Fibroblast of pulmonary artery (primary cell): ENCODE measurements at places on chromosomes 3 and 15.

DNA sequence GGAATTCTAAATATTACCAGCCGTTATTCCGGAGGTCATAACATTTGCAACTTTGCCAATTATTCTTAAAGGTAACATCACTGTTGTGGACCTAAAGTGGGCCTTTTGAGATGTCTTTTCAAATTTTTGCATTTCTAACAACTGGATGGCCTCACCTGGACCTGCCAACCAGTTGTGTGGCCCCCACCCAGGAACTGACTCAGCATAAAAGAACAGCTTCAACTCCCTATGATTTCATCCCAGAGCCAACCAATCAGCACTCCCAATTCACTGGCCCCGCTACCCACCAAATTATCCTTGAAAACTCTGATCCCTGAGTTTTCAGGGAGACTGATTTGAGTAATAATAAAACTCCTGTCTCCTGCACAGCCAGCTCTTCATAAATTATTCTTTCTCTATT is 489.7 kb upstream of the LMCD1 start:
- DNase-seq: no peak

- DNase-seq: no peak
These were observed 192.5 kb upstream of the LINGO1 start for GRCh38 chr15:77825252-77825542.

DNA sequence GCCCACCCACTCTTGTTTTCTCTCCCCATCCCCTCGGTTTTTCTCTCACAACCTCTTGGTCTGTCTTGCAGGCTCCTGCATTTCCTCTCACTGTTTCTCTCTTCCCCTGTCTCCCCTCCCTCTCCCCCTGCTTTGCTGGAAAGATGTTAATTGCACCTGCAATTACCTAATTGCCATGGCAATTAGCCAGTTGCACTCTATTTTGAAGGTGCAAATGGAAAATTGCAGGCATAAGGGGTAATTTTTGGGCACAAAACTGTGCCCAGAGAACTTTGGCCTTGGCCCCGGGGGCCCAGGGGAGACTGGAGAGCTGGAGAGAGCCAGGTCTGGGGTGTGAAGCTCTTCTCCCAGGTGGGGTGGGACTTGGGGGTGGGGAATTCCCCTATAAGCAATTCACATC is 164.5 kb upstream of the TLE3 start:
- no peak for DNase-seq

- no peak for DNase-seq
These were observed 220.9 kb upstream of the ICE2 start for GRCh38 chr15:60699845-60700244.

GRCh38 chr3:196323016-196323415 is 5.0 kb upstream of the DYNLT2B start:
- DNase-seq: no peak

DNA sequence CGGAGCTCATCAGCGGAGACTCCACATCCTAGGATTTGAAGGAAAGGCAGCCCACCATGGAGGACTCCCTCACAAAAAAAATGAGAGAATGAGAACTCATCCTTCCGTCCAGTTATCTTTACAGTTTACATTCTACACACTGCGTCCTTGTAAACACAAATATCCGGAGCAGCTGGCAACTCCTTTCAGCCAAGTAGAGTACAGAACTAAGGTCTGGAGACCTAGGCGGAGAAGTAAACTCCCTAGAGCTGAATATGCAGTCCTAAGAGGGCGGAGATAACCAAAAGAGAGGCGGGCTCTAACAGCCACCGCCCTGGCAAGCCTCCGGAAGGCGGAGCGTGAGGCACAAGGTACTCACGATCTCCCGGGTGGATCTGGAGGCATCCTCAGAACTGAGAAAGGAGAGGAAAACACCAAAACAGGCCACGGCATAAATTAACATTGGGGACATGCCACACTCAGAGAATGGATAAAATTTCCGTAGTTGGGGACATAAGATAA is 924 bp upstream of the SIN3A start:
- peak; percentile 78 for DNase-seq

DNA sequence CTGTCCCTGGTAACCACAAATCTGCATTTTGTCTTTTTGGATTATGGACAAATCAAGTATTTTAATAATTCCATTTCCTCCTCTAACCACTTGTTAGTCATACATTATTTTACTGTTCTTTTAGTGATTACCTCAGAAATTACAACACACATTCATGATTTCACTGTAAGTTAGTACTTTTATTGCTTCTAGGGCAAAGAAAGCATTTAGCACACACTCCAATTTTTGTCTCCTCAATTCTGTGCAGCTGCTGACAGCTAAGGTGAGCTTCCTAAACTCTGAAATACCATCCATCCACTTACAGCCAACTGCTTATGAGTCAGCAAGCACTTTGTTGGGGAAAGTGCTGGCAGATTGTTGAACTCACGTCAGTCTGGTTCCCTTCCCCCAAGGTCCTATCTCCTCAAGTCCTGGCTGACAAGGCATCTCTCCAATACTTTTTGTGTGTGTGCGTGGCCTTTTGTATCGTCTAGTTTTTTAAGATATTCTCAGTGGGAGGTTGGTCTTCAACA is 49.4 kb upstream of the TNFAIP8L3 start:
- peak; percentile 90 for DNase-seq

DNA sequence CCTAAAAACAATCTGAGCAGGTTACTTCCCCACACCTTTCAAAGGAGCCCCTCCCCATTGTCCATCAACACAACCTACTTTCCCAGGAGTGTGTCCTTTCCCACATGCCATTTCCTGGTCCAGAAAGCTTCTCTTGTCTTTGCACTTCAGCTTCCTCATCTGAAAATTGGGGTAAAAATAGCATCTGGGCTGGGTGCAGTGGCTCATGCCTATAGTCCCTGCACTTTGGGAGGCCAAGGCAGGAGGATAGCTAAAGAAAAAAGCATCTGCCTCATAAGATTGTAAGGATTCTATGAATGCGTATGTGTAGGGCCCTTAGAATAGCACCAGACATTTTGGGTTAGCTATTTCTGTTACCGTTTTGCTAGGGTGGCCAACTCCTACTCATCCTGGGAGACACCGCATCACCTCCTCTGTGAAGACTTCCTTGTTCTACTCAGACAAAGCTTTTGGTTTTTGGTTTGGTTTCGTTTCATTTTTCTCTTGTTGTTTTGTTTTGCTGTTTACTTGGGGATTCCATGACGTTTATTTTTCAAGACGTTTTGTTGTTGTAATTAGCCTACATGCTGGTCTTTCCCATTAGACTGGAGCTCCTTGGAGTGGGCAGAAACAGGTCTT is 224.4 kb upstream of the TLE3 start:
- DNase-seq: no peak

GRCh38 chr15:59276225-59277178 is 69.9 kb downstream of the LDHAL6B start:
- no peak for DNase-seq

GRCh38 chr3:157237886-157238285 is 77.9 kb upstream of the CCNL1 start:
- no peak for DNase-seq

- DNase-seq: no peak
These were observed 43.5 kb downstream of the LPP start for GRCh38 chr3:188197388-188197847.

DNA sequence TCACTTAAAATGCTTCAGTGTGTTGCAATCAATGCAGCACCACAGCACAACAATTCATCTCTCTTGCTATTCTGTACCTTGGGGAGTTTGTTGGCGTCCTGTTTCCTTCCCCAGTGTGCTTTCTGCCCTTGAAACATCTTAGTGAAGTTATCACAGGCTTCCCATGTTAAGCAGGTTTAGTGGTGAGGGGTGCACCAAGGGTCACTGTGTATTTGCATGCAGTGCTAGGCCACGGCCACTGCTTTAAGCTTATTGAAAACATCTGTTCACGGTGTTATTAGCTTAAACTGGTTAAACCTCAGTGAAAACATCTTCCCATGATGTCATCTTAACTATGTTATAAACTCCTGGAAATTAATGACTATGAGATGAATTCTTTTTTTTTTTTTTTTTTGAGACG is 217.3 kb upstream of the GOLIM4 start:
- DNase-seq: no peak

GRCh38 chr15:85618228-85618505 is 176.6 kb downstream of the KLHL25 start:
- DNase-seq: no peak

GRCh38 chr15:75817138-75817935 is 25.9 kb upstream of the UBE2Q2 start:
- peak; percentile 35 for DNase-seq

- no peak for DNase-seq
These were observed 239.1 kb upstream of the ROPN1 start for GRCh38 chr3:124230998-124231397.

GRCh38 chr15:65421360-65422215 is 1.2 kb downstream of the IGDCC4 start:
- no peak for DNase-seq

DNA sequence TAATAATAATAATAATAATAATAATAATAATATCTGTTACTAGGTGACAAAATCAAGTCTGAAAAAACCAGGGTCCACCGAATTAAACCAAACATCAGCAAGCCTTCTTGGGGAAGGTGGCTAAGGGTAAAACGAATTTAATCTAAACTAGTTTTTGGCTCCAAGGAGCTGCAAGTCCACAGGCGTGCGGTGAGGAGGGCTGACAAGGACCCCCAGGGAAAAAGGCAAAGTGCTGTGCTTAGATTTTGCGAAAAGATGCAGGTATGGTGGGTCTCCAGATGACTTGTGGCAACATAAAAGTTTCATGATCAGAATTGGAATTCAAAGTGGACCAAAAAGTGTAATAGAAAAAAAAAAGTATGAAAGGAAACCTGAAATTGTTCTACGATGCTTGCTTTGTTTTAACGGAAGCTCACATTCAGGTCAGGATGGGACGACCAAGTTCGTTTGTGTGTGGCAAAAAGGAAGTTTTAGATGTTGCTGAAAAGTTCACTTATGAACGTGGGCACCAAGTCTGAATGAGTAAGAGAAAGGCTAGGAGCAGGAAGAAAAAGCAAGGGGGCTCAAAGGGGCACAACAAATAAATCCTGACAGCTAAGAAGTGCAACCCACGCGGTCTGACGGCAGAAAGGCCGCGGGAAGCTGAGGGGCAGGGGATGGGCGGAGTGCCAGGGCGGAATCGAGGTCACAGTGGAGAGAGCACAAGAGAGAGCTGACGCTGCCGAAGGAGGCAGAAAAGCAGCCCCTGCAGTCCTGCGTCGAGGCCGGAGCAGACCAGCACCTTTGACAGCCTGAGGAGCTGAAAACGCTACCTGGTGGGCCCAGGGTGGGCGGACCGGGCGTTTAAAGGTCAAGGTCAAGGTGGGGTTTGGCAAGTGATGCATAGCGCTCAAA is 1.1 kb downstream of the WDR82 start:
- peak; percentile 74 for DNase-seq

- DNase-seq: no peak
These were observed 24.8 kb upstream of the NOX5 start for GRCh38 chr15:68989541-68990230.

GRCh38 chr15:99009741-99010330 is 2.2 kb upstream of the PGPEP1L start:
- peak; percentile 10 for DNase-seq

- no peak for DNase-seq
These were observed 25.7 kb downstream of the ZDHHC3 start for GRCh38 chr3:44950275-44950734.

DNA sequence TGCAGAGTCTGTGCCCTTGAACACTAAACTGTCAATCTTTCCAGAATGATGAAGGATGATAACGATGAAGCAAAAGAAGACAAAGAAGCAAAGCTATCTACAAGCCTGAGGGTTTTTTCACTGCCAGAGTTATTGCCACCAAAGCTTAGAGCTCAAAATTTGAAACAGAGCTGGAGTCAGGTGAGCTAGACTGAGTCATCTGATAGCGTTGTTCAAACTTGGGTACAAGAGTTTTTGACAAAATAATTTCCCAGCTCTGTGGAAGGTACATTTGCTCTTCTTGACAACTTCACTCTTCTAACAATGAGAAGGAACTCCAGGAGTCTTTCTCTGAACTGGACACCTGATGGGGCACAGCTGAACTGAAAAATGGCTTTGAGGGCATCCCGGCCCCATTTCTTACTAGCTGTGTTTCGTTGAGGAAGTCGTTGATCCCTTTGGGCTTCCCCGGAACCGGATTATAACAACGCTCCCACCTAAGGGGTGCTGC is 715 bp downstream of the MCCC1 start:
- DNase-seq: no peak

DNA sequence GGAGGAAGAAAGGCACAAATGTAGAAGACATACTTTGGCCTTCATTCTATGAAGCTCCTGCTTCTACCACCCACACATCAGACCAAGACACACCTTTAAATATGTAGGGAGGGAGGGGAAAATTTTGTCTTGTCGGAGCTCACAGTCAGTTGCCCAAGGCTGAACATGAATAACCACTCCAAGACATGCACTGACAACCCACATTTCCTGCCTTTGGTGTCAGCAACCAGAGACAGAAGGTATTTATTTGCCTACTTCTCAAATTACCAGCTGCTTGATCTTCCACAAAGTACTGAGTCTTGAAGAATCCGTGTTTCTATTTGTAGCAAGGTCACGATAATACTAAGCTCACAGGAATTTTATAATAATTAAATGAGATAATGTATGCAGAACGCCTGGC is 169.7 kb downstream of the KCNMB2 start:
- DNase-seq: no peak

- no peak for DNase-seq
These were observed 45.3 kb downstream of the ACAP2 start for GRCh38 chr3:195397524-195397923.

DNA sequence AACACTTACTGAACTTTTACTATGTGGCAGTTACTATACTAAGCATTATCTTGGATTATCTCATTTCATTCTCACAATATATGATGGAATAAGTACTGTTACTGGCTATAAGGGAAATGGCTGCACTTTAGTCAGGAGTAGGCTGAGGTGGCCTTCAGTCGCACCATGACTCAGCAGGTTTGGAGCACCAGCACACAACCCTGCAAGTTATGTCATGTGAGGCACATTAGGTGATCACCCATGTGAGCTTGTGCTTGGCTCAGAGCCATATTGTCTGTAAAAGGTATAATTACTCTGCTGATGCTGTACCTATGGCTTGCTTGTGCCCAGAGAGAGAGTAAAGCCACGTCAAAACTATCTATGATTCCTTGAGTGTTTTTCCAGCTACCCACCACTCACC is 54.1 kb upstream of the TIPARP start:
- DNase-seq: no peak

DNA sequence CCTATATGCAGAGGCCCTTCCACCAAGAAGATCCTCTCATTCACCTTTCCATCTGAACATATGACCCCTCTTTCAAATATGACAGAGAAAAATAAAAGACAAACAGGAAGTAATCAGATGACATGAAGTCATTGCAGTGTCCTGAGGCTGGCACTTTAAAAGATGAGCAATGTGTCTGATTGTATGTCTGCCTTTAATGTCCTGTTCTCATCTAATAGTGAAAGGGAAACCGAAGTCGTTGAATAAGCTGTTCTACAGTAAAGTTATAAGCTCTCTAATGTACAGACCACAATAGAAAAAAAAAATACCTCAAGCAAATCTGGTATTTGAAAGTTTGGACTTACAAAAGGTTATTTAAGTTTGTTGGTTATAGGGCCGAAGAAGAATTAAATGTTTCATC is 243.0 kb downstream of the CLSTN2 start:
- no peak for DNase-seq

GRCh38 chr3:27022096-27022761 is 347.0 kb downstream of the NEK10 start:
- no peak for DNase-seq
